ENCODE measurements at places on chromosomes 13 and 19. TPM values are rescaled to one million over a fixed set of nuclear protein-coding genes. Genes with fewer than 3 reads are reported as not detected.

GRCh38 chr19:41328842-41329225 lies 18.9 kb downstream of the CCDC97 start:
- H3K27me3 ChIP-seq, result no peaks in the 10 kb centered on the region
- peak overlapping the region; percentile 72 for H3K27ac ChIP-seq

GRCh38 chr19:47707135-47707925 lies 5.9 kb upstream of the EHD2 start:
- DNase-seq, result no peak
- no peak overlapping the region for H3K27ac ChIP-seq
- H3K36me3 ChIP-seq, result peaks cover 6% of the 10 kb centered on the region
- H3K27me3 ChIP-seq, result no peaks in the 10 kb centered on the region
- no peak overlapping the region for H3K4me3 ChIP-seq

GRCh38 chr19:15810335-15810734 lies 5.1 kb downstream of the OR10H1 start:
- H3K27me3 ChIP-seq, result peaks cover 4% of the 10 kb centered on the region
- no peaks in the 10 kb centered on the region for H3K36me3 ChIP-seq
- H3K27ac ChIP-seq, result no peak overlapping the region
- H3K4me1 ChIP-seq, result no peaks in the 10 kb centered on the region
- H3K4me3 ChIP-seq, result no peak overlapping the region

Gene SIGLEC8
- polyA plus RNA-seq, result not detected

Gene PPM1N
- 2.0 TPM for polyA plus RNA-seq

GRCh38 chr13:75469047-75469446 lies 12.9 kb downstream of the TBC1D4 start:
- H3K27me3 ChIP-seq, result no peaks in the 10 kb centered on the region
- H3K27ac ChIP-seq, result peak overlapping the region; percentile 58
- H3K4me3 ChIP-seq, result peak overlapping the region; percentile 7
- DNase-seq, result no peak
- H3K36me3 ChIP-seq, result no peaks in the 10 kb centered on the region

Gene KCNRG
- 0.90 TPM for polyA plus RNA-seq

DNA sequence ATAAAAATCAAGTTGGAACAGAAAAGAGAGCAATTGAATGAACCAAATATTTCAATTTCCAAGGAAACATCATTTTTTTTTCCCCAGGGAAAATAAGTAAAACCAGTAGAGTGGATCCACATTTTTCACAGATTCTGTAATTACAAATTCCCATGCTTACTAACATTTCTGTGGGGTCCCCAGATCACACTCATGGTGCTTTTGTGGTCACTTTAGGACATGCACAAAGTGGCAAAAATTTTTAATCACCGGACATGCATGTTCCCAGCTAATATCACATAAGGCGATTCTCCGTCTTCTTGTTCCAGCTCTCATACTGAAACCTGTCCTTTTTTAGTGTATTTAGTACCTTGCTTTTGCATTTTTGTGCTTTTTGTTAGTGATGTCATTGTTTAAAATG lies 748.2 kb upstream of the SLITRK1 start:
- peaks cover 15% of the 10 kb centered on the region for H3K27me3 ChIP-seq
- H3K4me1 ChIP-seq, result peaks cover 6% of the 10 kb centered on the region
- H3K36me3 ChIP-seq, result no peaks in the 10 kb centered on the region
- no peak overlapping the region for H3K27ac ChIP-seq
- no peak overlapping the region for H3K4me3 ChIP-seq

Gene GARIN5A
- 0.37 TPM for polyA plus RNA-seq

Gene FCGBP
- polyA plus RNA-seq, result 0.02 TPM

Gene CEACAM3
- not detected for polyA plus RNA-seq

DNA sequence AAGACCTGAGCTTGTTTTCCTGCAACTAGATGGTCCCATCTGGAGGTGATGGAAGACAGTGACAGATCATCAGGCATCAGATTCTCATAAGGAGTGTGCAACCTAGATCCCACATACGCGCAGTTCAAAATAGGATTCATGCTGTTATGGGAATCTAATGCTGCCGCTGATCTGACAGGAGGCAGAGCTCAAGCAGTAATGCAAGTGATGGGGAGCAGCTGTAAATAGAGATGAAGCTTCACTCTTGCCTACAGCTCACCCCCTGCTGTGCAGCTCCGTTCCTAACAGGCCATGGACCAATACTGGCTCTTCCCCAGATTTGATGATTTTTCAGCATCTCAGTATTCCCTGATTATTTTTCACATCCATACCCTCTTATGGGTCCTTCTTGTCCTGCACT lies 208.4 kb upstream of the RXFP2 start:
- no peaks in the 10 kb centered on the region for H3K4me1 ChIP-seq
- no peaks in the 10 kb centered on the region for H3K27me3 ChIP-seq
- H3K36me3 ChIP-seq, result no peaks in the 10 kb centered on the region
- H3K4me3 ChIP-seq, result no peak overlapping the region
- no peak overlapping the region for H3K27ac ChIP-seq

Gene OR10H1
- polyA plus RNA-seq, result not detected

Gene SIGLEC9
- polyA plus RNA-seq, result not detected

- no peaks in the 10 kb centered on the region for H3K36me3 ChIP-seq
- H3K4me1 ChIP-seq, result no peaks in the 10 kb centered on the region
- DNase-seq, result no peak
- H3K27ac ChIP-seq, result no peak overlapping the region
- no peak overlapping the region for H3K4me3 ChIP-seq
Observed at GRCh38 chr13:31431722-31432137, 232.0 kb downstream of the B3GLCT start.

DNA sequence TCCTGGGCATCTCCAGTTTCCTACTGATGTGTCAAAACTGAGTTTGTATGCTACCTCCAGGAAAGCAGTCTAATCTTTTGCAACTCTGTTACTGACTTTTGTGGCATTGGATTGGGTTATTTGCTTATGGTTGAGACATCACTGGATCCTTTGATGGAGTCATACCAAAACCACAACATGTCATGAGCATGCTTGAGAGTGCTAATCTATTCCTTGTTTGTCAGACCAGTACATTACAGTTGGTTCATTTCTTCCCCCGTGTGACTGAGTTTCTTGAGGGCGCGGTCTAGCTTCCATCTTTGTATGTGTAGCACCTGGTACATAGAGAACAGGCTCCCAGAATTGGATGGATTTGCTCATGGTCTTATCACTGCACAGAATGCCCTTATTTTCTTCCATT lies 43.2 kb downstream of the SUGT1 start:
- H3K4me3 ChIP-seq, result no peak overlapping the region
- no peaks in the 10 kb centered on the region for H3K4me1 ChIP-seq
- DNase-seq, result no peak
- H3K27me3 ChIP-seq, result no peaks in the 10 kb centered on the region
- no peaks in the 10 kb centered on the region for H3K36me3 ChIP-seq

Gene GAPDHS
- polyA plus RNA-seq, result not detected

GRCh38 chr13:71661921-71662320 lies 205.1 kb downstream of the DACH1 start:
- no peaks in the 10 kb centered on the region for H3K4me1 ChIP-seq
- H3K27ac ChIP-seq, result no peak overlapping the region
- H3K27me3 ChIP-seq, result no peaks in the 10 kb centered on the region
- H3K4me3 ChIP-seq, result no peak overlapping the region
- H3K36me3 ChIP-seq, result no peaks in the 10 kb centered on the region

GRCh38 chr19:49987159-49987698 lies 26.3 kb upstream of the SIGLEC11 start:
- DNase-seq, result peak; percentile 54
- H3K36me3 ChIP-seq, result peaks cover 22% of the 10 kb centered on the region
- no peaks in the 10 kb centered on the region for H3K4me1 ChIP-seq
- H3K27me3 ChIP-seq, result no peaks in the 10 kb centered on the region
- no peak overlapping the region for H3K27ac ChIP-seq
- H3K4me3 ChIP-seq, result no peak overlapping the region

Gene NTF4
- polyA plus RNA-seq, result 5.5 TPM

Gene PRODH2
- not detected for polyA plus RNA-seq

DNA sequence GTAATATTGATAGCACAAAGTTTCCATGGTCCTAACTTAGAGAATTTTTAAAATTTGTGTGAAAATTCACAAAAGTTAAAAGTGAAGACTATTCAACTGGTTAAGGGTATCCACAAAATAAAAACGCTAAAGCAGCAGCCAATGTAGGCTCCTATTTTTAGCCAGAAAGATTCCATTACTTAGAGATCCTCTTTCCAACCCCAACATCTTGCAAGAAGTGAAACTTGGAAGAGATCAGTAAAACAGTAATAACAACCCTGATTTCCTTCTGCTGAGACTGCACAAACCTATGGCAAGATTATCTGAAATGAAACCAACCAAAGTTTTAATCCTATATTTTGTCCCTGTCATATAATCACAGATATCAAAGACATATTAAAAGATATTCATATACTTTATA lies 8.5 kb downstream of the TBC1D4 start:
- DNase-seq, result no peak
- H3K4me3 ChIP-seq, result no peak overlapping the region
- H3K27ac ChIP-seq, result no peak overlapping the region
- peaks cover 9% of the 10 kb centered on the region for H3K4me1 ChIP-seq
- no peaks in the 10 kb centered on the region for H3K27me3 ChIP-seq

Gene ZNF555
- 3.9 TPM for polyA plus RNA-seq

- H3K36me3 ChIP-seq, result no peaks in the 10 kb centered on the region
- H3K27me3 ChIP-seq, result no peaks in the 10 kb centered on the region
- no peak overlapping the region for H3K4me3 ChIP-seq
- H3K27ac ChIP-seq, result no peak overlapping the region
- no peak for DNase-seq
Observed at GRCh38 chr19:30857966-30858490, 485.8 kb downstream of the ZNF536 start.

- no peaks in the 10 kb centered on the region for H3K4me1 ChIP-seq
- H3K27me3 ChIP-seq, result no peaks in the 10 kb centered on the region
- no peaks in the 10 kb centered on the region for H3K36me3 ChIP-seq
- no peak overlapping the region for H3K27ac ChIP-seq
- H3K4me3 ChIP-seq, result no peak overlapping the region
Observed at GRCh38 chr13:75092143-75092542, 389.8 kb downstream of the TBC1D4 start.

- H3K4me1 ChIP-seq, result no peaks in the 10 kb centered on the region
- no peak for DNase-seq
- H3K27me3 ChIP-seq, result peaks cover 57% of the 10 kb centered on the region
- no peaks in the 10 kb centered on the region for H3K36me3 ChIP-seq
Observed at GRCh38 chr13:57631596-57632275, at the start of gene PCDH17. Gene PCDH17 (plus strand): TSS chr13:57631744. CDS start chr13:57632547, 803 bp downstream.

Data from keratinocyte (primary cell).